ENCODE measurements at places on chromosomes 12 and 14.

DNA sequence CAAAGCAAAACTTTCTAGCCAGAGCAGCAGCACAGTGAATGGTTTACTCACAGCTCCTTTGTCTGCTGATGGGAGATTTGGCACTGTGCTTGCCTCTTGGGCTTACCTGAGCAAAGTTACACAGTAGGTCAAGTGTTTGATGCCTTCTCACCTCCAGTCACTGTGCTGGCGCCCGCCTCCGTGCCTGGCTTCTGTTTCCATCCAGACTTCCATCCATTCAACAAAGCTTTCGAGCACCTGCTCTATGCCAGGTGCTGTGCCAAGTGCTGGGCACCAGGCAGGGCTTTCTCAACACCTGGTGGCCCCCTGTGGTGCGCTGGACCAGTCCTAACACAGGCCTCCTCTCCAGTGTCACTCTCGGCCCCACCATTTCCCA is 199.2 kb upstream of the EEA1 start:
- no peak for DNase-seq

DNA sequence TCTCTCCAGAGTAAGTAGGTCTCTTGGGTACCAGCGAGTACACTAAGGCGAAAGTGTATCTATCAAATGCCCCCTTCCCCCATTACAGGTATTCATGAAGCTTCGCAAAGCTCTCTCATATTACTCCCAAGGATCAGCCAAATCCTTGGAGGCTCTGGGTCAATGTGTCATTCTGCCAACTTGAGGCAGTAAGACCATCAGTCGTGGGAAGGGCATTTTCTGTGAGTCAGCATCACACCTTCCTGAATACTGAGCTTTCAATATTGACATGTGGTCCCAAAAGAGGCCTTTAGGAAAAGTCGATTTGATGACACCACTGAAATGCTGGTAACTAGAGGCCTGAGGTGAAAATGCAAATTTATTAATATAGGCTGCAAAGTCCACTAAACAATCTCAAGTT is 323.9 kb downstream of the LRIG3 start:
- DNase-seq = no peak

GRCh38 chr12:104722601-104723534 is 235.2 kb downstream of the SLC41A2 start:
- no peak for DNase-seq

DNA sequence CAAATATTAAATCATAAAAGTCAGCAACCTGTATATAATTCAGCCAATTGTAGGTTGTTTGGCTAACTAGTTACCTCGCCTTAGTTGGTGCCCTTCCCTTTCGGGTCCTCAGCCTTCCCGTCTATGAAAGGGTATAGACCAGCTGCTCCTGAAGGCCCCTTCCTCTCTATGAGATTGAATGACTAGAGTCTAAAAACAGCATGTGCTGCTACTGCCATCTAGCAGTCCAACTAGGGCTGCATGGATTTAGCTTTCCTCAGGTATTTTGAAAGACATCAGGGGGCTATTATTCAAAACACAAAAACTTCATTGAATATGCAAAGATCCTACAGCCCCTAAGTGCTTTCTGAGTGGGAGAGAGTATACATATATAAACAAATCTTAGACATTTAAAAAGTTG is 37.0 kb upstream of the TMEM263 start:
- DNase-seq = no peak

DNA sequence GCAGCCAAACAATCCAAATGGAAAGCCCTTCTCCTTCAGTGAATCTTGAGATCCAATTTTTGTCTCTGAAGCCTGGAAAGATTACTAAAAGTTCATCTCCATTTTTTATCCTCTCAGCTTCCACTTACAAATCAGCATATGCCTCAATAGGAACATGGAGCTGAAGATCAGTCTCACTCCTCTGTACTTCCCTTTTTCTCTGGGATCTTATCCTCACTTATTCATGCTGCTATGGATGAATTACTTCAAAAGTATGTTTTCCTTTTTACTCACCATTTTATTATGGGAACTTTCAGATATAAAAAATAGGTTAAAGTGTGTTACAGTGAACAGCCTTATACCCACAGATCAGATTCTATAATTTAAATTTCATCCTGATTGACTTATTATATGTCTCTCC is 14.4 kb upstream of the NTF3 start:
- DNase-seq = no peak

DNA sequence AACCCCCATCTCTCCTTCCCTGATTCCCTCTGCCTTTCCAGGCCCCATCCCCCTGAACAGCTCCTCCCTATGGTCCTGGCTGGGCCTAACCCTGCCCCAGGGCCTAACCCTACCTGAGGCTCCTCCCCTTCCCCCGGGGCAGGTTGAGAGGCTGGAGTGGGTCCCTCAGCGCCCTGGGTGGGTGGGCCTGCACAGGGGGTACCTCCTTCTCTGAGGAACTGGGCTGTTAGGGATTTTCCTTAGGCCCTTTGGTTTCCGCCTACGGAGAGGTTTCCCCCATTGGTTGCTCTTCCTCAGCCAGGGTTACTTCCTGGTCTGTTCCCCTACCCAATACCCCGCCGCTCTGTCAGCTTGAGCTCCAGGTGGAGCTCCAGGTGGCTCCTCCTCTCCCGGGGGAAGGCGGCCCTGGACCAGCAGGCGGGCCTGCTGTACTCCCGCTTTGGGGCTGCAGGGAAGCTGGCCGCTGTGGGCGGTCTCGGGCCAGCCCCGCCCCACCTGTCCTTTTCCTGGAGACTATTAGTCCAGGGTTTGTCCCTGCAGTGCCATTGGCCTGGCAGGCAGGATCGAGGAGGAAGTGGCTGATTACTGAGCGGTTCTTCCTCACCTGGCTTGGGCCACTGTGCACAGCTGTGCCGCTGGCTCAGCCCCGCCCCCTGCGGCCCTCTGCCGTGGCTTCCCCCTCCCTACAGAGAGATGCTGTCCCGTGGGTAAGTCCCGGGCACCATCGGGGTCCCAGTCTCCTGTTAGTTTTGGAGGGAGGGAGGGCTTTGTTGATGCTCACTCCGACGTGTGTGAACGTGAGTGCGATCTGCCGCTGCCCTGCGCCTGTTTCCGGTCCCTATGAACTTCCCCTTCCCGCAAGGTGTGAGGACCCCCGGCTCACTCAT is 2.5 kb downstream of the C12orf57 start:
- DNase-seq = no peak

Data from uterus (tissue), 4 donors.